Vagina (tissue), 2 donors: ENCODE measurements at places on chromosomes 2 and 18. TPM values are rescaled to one million over a fixed set of nuclear protein-coding genes. Genes with fewer than 3 reads are reported as not detected.

The SCG2 gene
- 13.3 TPM for total RNA-seq

DNA sequence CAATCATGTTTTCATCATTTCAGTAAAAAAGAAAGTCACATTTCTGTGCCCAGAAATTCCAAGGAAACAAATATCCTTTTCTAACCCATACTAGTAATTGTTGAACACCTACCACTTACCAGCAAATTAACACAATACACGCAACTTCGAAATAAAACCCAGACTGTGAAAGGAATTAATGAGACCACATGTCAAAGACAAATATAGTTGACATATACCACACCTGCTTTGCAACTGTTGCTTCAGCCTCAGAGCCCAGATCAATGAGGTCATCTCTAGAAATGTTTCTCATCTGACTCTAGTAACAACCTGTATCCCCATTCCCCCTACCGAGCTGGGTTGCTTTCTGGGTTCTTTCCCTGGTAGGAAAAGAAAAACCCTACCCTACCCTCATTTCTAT is 52.6 kb downstream of the TRIP12 start:
- no peak for DNase-seq

GRCh38 chr2:133571249-133571648 is 3.0 kb upstream of the NCKAP5 start:
- no peak for DNase-seq

DNA sequence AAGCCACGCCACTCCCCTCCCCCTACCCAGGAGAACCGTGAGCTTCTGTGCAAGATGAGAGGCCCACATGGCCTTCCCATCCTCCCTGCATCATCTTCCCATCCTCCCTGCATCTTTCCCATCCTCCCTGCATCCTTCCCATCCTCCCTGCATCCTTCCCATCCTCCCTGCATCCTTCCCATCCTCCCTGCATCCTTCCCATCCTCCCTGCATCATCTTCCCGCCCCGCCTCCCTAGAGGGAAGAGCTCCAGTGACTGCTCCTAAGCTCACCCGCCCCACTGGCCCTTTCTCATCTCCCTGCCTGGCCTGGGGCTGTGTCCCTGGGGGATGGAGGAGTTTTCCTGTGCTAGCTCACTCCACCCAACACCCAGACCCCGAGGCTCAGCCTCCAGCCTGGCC is 93.3 kb upstream of the ASAP2 start:
- no peak for DNase-seq

GRCh38 chr18:35344736-35345459 is 678 bp upstream of the ZNF24 start:
- no peak for DNase-seq

DNA sequence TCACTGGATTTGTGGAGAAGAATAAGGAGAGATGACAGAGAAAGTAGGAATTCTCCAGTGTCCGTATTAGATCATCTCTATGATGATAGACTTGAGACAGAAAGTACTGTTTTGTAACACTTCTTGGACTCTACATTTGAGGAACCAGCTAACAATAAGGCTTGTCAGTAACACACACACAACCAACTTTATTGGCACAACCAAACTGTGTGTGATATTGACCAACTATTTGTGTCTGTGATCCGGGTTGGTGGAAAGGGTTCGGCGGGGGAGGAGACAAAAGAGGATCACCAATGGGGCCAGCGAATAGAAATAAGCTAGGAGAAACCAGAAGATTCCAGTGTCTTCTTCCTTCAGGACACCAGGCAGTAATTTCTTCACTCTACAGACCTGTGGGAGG is 79.8 kb downstream of the MARCHF4 start:
- no peak for DNase-seq
